ENCODE measurements at places on chromosomes 3 and 15.
A peak's percentile ranks its signal among the peaks of the same experiment; 100 is the strongest.

- DNase-seq: no peak
Measured at GRCh38 chr15:101318147-101318819, 23.2 kb upstream of the SNRPA1 start.

DNA sequence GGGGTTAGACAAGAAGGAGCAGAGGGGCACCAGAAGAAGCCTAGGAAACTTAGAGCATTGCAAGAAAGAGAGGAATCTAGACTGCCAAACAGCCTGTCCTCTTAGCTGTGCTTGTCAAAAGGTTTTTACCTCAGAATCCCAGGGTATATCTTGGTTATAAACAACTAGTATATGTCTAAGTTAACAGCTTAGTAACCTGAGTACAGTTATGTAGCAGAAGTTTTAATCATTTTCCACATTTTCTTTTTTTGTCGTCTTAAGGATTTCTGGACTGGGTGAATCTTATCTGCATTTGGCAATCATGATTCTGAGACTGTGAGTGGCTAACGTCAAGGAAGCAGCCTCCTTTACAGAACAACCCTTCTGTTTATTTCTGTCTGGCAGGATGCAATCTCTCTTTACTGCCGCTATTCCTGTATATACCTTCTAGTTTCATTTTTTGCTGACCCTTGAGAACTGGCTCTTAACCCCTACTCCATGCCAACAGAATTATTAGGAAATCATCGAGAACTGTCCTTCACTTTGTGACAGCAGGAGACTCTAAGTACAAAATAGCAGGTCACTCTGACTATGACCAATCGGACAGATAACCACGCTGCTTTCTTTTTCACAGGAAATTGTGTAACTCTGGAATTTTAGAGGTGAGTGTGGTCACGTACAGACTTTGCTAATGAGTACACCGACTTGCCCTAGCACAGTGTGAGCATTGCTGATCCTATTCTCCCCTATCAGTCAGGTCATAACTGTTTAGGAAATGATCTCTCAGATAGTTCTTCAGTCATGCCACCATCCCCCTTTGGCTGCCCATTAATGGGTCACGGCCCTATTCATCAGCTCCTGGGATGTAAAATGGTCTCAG lies 3.3 kb upstream of the CP start:
- DNase-seq: no peak

- no peak for DNase-seq
Measured at GRCh38 chr15:37995461-37996347, 61.3 kb downstream of the TMCO5A start.

DNA sequence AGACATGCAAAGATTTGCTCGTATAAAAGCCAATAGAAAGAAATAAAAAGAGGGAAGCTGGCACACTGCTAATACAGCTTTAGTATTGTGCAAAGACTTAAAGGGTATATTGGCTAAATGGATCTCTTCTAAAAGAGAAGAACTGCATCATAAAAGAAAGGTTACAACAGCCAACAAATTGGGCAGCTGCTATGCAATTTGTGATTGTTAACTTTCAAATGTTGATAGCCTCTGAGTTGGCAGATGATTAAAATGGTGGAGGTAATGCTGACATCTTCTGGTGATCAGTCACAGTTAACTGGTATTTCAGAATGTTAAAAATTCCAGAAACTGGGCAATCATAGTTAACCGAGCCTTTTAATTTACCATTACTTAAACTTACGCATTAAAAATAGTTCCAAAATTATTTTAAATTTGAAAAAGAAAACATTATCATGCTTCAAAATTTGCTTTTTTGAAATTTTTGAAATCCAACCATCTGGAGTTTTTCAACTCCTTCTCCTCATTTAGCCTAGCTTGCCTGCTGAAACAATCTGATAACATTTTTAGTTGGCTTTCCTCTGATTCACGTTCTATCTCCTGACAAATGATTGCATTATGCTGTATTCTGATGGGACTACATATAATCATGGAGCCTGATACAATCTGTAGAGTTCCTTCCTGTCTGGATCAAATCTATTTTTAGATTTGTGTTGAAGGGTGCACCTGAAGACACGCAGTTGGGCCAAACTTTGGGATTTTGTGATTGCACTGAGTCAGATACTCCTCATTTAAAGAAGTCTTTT lies 144.0 kb upstream of the PDZRN3 start:
- no peak for DNase-seq

DNA sequence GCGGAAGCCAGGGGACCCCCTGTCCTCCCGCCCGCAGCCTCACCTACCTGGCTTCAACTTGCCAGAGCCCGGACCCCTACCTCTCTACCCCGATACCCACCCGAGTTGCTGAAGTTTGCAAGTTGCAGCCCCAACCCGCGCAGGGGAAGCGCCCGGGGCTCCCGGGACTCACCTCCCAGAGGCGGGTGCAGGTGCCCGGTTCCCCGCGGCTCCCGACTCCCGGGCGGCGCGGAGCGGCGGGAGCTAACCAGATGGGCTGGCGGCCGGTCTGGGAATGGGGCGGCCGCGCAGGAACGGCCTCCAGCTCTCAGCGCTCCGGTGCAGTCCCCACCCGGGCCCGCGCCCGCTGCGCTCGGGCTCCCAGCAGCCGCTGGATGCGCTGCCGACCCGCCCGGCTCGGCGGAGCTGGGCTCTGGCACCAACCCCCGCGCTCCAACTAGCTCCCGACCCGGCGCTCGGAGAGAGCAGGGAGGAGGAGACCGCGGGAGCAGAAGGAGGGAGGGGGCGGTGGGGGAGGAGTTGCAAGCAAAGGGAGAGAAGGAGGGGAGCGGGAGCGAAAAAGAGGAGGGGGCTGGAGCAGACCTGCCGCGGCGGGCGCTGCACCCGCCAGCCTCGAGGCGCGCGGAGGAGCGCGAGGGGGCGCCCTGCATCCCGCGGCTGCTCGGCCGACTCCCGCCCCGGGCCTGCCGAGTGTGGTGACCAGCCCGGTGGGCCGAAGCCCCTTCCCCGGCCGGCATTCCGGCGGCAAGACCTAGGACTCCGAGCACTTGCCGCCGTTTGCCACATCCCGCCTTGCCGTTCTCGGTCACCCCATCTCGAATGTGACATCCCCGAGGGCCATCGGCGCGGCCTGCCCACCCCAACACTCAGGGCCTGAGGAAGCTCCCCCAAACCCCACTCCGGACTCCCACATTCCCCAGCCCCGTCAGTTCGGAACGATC lies at the start of gene SEMA5B:
SEMA5B (minus strand) TSS at position 472 of the 941 bp plus-strand sequence. CDS start 66,500 bp downstream, outside the sequence.
- no peak for DNase-seq

DNA sequence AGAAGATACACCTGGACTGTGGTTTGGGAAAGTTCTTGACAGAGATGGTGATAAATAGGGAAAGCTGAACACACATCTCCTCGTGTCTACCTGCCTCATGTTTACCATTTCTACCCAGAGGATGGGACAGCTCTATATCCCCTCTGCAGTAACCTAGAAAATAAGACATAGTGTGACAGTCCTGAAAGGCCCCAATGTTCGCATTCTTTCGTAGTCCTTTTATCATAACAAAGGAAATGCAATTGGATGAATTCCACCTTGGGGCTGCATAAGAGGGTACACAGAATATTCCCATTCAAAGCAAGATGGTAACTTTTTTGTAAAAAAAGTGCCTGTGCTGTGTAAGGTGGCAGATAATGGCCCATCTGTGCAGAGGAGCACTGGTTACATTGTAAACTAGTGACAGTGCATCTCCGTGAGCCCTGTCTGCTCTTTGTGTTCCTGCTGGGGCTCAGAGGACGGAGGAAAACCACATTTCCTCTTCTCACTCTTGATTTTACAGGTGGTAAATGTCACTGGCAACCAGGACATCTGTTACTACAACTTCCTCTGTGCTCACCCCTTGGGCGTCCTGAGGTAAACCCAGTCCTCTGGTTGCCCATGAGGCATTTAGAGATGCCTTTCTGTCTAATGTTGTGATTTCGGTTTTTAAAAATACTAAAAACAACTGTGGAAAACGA lies 74.3 kb downstream of the SIDT1 start:
- DNase-seq: no peak

GRCh38 chr3:171809861-171810628 lies at the start of gene PLD1:
TSS of gene PLD1 (minus strand) at chr3:171810483. CDS start at chr3:171738051, 72,432 bp downstream.
- no peak for DNase-seq

- DNase-seq: no peak
Measured at GRCh38 chr3:28867836-28868235, 413.0 kb upstream of the RBMS3 start.

- DNase-seq: no peak
Measured at GRCh38 chr15:82986442-82986780, 401 bp downstream of the RAMAC start.

DNA sequence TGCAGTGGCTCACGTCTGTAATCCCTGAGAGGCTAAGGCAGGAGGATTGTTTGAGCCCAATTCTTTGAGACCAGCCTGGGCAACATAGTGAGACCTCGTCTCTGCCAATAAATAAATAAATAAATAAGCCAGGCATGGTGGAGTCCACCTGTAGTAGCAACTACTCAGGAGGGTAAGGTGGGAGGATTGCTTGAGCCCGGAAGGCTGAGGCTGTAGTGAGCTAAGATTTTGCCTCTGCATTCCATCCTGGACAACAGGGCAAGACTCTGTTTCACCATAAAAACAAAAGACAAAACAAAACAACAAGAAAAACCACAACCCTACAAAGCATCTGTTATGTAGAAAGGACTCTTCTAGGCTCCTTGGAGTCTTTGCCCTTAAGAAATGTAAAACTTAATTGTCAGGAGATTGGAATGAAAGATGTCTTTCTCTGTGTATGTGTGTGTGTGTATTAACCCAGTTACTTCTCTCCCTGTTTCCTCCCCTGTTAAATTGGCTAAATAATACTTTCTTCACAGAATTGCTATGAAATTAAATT lies 9.5 kb downstream of the NECTIN3 start:
- DNase-seq: no peak

- no peak for DNase-seq
Measured at GRCh38 chr3:126460381-126460780, 15.3 kb downstream of the ZXDC start.

- peak; percentile 19 for DNase-seq
Measured at GRCh38 chr15:68783226-68784058, 37.3 kb downstream of the ANP32A start.

- no peak for DNase-seq
Measured at GRCh38 chr3:161101609-161102008, 3.5 kb downstream of the B3GALNT1 start.

GRCh38 chr15:85733416-85733815 lies 61.3 kb downstream of the KLHL25 start:
- no peak for DNase-seq

DNA sequence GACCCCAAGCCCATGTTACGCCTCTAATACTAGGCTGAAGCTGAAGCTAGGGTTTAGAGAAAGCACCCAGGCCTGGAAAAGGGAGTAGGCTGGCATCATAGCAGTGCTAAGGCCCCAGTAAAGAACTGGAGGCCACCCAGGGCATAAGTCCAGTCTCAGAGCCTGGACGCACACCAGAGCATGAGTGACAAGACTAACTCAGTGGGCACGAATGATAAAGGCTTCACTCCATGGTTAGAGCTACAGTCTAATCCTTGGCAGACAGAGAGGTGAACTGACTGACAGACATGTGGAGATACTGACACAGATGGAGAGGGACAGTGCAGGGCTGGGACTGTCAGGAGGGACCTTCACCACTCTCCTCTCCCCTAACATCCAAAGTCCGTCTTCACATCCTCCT lies 139.8 kb downstream of the KCNMB2 start:
- no peak for DNase-seq

GRCh38 chr15:38899300-38899699 lies 334.7 kb upstream of the RASGRP1 start:
- DNase-seq: no peak
